Endodermal cell (in vitro differentiated cells): ENCODE measurements at places on chromosomes 11 and 22. TPM values are rescaled to one million over a fixed set of nuclear protein-coding genes. Genes with fewer than 3 reads are reported as not detected.

Gene SCN3B
- total RNA-seq, result 0.48 to 0.54 TPM (median 0.51 TPM) in 3 replicates

Gene POU2AF1
- 0.46 to 0.97 TPM in 2 of 3 replicates, not detected in the other for total RNA-seq

Gene RFPL1
- 0.35 TPM in 1 of 3 replicates, not detected in the others for total RNA-seq

- no peaks in the 10 kb centered on the region for H3K27me3 ChIP-seq
- no peak for DNase-seq
- H3K4me3 ChIP-seq, result no peak overlapping the region
- no peaks in the 10 kb centered on the region for H3K4me1 ChIP-seq
- H3K27ac ChIP-seq, result no peak overlapping the region
- no peaks in the 10 kb centered on the region for H3K36me3 ChIP-seq
Measured at GRCh38 chr11:44398266-44399030, 88.5 kb upstream of the ALX4 start.

DNA sequence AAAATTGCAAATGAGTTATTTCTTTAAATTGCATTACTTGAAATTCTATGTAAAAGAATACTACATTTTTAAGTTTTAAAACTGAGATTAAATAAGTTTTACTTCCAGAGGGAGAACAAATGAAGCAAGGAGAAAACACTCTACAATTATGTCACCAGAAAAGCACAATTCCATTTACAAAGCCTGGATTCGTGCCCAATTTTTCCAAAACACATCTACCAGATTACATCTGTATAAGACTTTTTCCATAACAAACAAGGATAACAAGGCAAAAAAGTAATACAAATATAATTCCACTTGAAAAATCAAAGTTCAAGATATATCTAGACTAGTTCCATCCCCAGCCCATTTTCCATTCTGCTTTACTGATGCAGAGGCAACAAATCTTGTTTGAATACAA is 40.5 kb downstream of the MTMR2 start:
- H3K4me1 ChIP-seq, result no peaks in the 10 kb centered on the region
- H3K4me3 ChIP-seq, result no peak overlapping the region
- no peaks in the 10 kb centered on the region for H3K27me3 ChIP-seq

DNA sequence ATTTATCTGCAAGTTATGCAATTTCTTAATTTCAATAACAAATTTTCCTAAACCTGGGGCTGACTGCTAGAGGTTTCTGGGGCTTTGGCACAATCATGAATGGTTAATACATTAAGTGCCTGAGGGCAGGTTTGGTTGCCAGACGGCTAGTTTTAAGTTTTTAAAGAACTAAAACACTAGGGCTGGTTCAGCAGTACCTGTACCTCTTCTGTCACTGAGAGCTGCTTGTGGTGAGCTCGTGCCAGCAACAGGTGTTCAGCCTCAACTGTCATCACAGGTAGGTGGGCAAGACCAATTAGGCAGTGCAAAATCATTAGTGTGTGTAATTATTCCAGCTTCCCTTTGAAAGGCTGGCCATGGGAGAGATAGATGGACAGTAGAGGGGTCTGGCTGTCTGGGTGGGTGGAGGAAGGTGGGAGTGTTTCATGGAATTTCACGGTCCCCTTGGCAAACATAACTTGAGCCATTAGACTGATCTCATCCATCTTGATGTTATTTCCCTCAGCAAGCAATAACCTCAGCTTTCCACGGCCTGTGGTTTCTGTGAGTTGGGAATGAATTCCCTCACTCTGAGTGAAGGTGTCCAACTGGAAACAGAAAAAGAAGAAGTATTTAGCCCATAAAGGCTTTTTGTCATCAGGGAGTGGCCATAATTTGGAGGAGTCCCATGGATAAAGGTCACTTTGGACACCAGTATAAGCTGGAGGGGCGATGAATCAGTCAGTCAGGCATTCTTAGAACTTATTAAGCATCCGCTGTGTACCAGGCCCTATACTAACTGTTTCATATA is 114.8 kb downstream of the SNX19 start:
- H3K4me3 ChIP-seq, result no peak overlapping the region
- no peaks in the 10 kb centered on the region for H3K4me1 ChIP-seq
- no peaks in the 10 kb centered on the region for H3K27me3 ChIP-seq
- DNase-seq, result no peak
- no peaks in the 10 kb centered on the region for H3K36me3 ChIP-seq

Gene MIF
- 753 to 1,293 TPM (median 798 TPM) in 3 replicates for total RNA-seq

Gene PKDREJ
- not detected in 3 replicates for total RNA-seq

Gene P2RY2
- total RNA-seq, result 0.54 to 0.60 TPM (median 0.59 TPM) in 3 replicates

DNA sequence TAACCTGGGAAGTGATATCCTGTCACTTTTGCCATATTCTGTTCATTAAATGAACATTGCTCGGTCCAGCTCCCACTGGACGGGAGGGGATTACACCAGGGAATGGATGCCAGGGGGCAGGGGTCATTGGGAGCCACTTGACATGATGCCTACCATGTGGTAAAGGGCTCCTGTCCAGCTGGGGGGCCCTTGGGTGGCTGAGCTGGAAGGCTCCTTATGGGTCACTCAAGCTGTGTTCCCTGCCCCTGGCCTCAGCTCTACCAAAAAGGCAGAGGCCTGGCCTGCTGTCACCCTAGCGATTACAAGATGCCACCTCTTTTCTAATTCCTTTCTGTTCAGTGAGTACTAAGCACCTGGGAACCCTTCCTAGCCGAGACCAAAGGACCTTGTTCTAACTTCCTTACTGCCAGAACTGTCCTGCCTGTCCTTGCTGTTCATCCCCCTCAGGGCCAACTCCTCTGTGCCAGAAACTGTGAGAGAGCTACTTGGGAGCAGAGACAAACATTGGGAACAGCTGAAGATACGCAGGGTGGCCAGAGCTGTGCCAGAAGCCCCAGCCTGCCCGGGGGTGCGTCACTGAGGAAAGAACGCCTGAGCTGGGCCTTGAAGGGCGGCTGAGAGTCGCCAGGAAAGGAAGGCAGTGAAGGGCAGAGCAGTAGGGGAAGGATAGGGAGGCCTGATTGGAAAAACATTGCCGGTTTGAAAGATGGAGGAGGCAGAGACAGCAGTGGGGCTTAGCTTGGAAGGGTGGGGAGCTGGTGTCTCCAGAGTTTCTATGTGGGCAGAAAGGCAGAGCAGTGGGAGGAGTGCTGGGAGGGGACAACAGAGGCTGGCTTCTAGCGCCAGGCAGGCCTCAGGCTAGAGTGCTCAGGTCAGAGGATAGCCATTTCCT is 12.7 kb upstream of the UVRAG start:
- H3K4me1 ChIP-seq, result no peaks in the 10 kb centered on the region
- H3K4me3 ChIP-seq, result no peak overlapping the region
- H3K27ac ChIP-seq, result no peak overlapping the region

GRCh38 chr11:59426361-59427067 is at the start of gene OR5A2:
TSS of gene OR5A2 (minus strand) at chr11:59426413. CDS start at chr11:59422953, 3,460 bp downstream.
- DNase-seq, result peak; percentile 74
- peak within 1 kb of the TSS; percentile 13 for H3K4me3 ChIP-seq
- peaks cover 8% of the 10 kb centered on the region for H3K4me1 ChIP-seq
- H3K27me3 ChIP-seq, result no peaks in the 10 kb centered on the region
- peak within 1 kb of the TSS; percentile 62 for H3K27ac ChIP-seq
- H3K36me3 ChIP-seq, result no peaks in the 10 kb centered on the region

- H3K27me3 ChIP-seq, result peaks cover 6% of the 10 kb centered on the region
- H3K4me3 ChIP-seq, result no peak overlapping the region
- peaks cover 4% of the 10 kb centered on the region for H3K4me1 ChIP-seq
- no peaks in the 10 kb centered on the region for H3K36me3 ChIP-seq
Measured at GRCh38 chr11:119783466-119784400, 54.7 kb upstream of the NECTIN1 start.

Gene SPON1
- total RNA-seq, result 1.6 and 2.1 TPM in 2 replicates

GRCh38 chr11:7688238-7688826 is 15.0 kb upstream of the CYB5R2 start:
- H3K4me3 ChIP-seq, result no peak overlapping the region
- H3K36me3 ChIP-seq, result peaks cover 47% of the 10 kb centered on the region
- peaks cover 11% of the 10 kb centered on the region for H3K4me1 ChIP-seq
- no peaks in the 10 kb centered on the region for H3K27me3 ChIP-seq

- H3K36me3 ChIP-seq, result no peaks in the 10 kb centered on the region
- no peak overlapping the region for H3K4me3 ChIP-seq
- peak; percentile 60 for DNase-seq
- H3K27ac ChIP-seq, result no peak overlapping the region
- H3K27me3 ChIP-seq, result no peaks in the 10 kb centered on the region
Measured at GRCh38 chr22:35349704-35350538, 31.0 kb upstream of the HMOX1 start.

- H3K4me1 ChIP-seq, result no peaks in the 10 kb centered on the region
- no peak for DNase-seq
- H3K36me3 ChIP-seq, result peaks cover 55% of the 10 kb centered on the region
- no peak overlapping the region for H3K27ac ChIP-seq
Measured at GRCh38 chr11:108237058-108237481, 14.2 kb downstream of the ATM start.

- H3K4me3 ChIP-seq, result no peak overlapping the region
- peak; percentile 68 for DNase-seq
- no peak overlapping the region for H3K27ac ChIP-seq
- no peaks in the 10 kb centered on the region for H3K4me1 ChIP-seq
- no peaks in the 10 kb centered on the region for H3K36me3 ChIP-seq
Measured at GRCh38 chr11:69035150-69035945, 13.4 kb upstream of the TPCN2 start.

Gene LINC01488
- total RNA-seq, result 0.17 TPM in 1 of 3 replicates, not detected in the others

DNA sequence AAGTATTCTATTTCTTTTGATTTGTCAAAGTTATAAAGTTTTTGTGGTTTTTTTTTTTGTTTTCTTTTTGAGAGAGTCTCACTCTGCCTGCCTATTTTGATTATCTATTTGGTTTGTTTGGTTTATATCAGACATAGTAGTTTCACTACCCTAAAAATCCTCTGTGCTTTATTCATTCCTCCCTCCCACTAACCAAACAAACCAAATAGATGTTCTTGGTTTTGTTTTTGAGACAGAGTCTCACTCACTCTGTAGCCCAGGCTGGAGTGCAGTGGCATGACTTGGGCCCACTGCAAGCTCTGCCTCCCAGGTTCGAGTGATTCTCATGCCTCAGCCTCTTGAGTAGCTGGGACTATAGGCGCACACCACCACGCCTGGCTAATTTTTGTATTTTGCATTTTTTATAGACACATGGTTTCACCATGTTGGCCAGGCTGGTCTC is 67.9 kb downstream of the ENTHD1 start:
- no peak for DNase-seq
- H3K4me3 ChIP-seq, result no peak overlapping the region
- no peaks in the 10 kb centered on the region for H3K4me1 ChIP-seq
- no peaks in the 10 kb centered on the region for H3K36me3 ChIP-seq
- no peaks in the 10 kb centered on the region for H3K27me3 ChIP-seq

DNA sequence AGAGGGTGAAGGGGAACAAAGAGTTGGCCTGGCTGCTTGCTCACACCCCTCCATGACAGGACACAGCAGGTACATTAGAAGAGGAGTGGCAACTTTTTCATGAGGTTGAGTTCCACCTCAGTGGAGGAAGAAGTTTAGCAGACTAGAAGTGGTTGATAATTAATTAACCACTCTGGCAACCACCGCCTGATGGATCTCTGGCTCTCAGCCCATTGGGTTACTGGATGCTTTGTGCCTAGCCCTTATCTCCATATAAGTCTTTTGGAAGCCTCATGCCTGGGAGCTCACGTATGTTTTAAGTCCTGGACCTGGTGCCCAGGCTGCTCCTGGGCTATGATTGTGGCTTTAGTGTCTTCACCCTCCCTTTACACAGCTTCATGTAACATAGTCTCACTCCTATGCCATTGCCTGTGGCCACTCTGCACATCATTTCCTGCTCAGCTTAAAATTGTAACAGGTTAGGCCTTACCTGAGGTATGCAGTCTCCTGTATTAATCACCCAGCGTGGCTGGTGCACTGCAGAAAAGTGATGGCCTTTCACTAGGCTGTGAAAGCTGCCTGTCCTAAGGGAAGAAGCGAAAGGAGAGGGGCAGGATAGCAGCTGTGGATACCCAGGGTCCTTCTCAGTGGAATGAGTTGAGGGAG is 72.7 kb upstream of the CRTAM start:
- H3K4me3 ChIP-seq, result no peak overlapping the region
- H3K36me3 ChIP-seq, result no peaks in the 10 kb centered on the region
- DNase-seq, result no peak
- no peaks in the 10 kb centered on the region for H3K4me1 ChIP-seq

GRCh38 chr11:47485107-47485506 is 36.2 kb upstream of the RAPSN start:
- H3K4me1 ChIP-seq, result no peaks in the 10 kb centered on the region
- no peak overlapping the region for H3K4me3 ChIP-seq
- peaks cover 87% of the 10 kb centered on the region for H3K36me3 ChIP-seq
- H3K27me3 ChIP-seq, result no peaks in the 10 kb centered on the region
- no peak overlapping the region for H3K27ac ChIP-seq

Gene KIAA1671
- total RNA-seq, result 36.4 to 45.1 TPM (median 43.7 TPM) in 3 replicates

- H3K4me3 ChIP-seq, result no peak overlapping the region
- peaks cover 8% of the 10 kb centered on the region for H3K4me1 ChIP-seq
- H3K36me3 ChIP-seq, result no peaks in the 10 kb centered on the region
- H3K27ac ChIP-seq, result peak overlapping the region; percentile 91
- no peak for DNase-seq
Measured at GRCh38 chr11:122253589-122254231, 137.7 kb upstream of the BLID start.

Gene OR10G4
- total RNA-seq, result not detected in 3 replicates

Gene NFRKB
- 43.2 to 49.4 TPM (median 46.1 TPM) in 3 replicates for total RNA-seq

Gene PPFIBP2
- total RNA-seq, result 172 to 195 TPM (median 187 TPM) in 3 replicates

- no peak overlapping the region for H3K4me3 ChIP-seq
- H3K4me1 ChIP-seq, result no peaks in the 10 kb centered on the region
- H3K27ac ChIP-seq, result no peak overlapping the region
- H3K36me3 ChIP-seq, result no peaks in the 10 kb centered on the region
- no peaks in the 10 kb centered on the region for H3K27me3 ChIP-seq
Measured at GRCh38 chr11:134369656-134370525, 38.1 kb downstream of the GLB1L2 start.

Gene OR6A2
- 0.09 to 0.21 TPM (median 0.16 TPM) in 3 replicates for total RNA-seq

Gene APOBEC3H
- total RNA-seq, result 0.40 TPM in 1 of 3 replicates, not detected in the others

GRCh38 chr11:2775626-2776350 is 76.0 kb upstream of the KCNQ1OT1 start:
- no peaks in the 10 kb centered on the region for H3K36me3 ChIP-seq
- DNase-seq, result peak; percentile 26
- peaks cover 14% of the 10 kb centered on the region for H3K27me3 ChIP-seq

DNA sequence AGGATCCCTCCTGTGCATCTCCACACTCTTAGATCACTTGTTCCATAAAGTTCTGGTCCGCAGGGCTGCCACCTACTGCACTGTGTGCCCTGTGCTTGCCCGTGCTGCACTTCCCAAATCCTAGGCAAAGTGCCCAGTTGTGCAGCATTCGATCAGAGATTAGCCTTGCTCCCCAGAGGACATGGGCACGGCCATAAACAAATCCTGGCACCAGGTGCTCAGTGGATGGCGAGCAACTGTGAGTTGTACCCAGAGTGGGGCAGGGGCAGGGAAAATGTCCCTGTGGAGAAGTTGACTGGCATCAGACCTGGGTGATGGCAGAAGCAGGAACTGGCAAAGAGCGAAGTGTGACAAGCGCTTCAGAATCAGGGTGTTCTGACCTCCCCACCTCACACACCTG is 4.7 kb downstream of the FADS2 start:
- no peak for DNase-seq
- H3K27ac ChIP-seq, result peak overlapping the region; percentile 53
- peaks cover 8% of the 10 kb centered on the region for H3K4me1 ChIP-seq
- H3K4me3 ChIP-seq, result no peak overlapping the region
- H3K36me3 ChIP-seq, result peaks cover 33% of the 10 kb centered on the region
- H3K27me3 ChIP-seq, result no peaks in the 10 kb centered on the region

Gene RASSF7
- total RNA-seq, result 36.3 and 36.5 TPM in 2 replicates

Gene CRYBB3
- total RNA-seq, result 0.48 TPM in 1 of 3 replicates, not detected in the others

- H3K27me3 ChIP-seq, result peaks cover 23% of the 10 kb centered on the region
- H3K36me3 ChIP-seq, result no peaks in the 10 kb centered on the region
- no peaks in the 10 kb centered on the region for H3K4me1 ChIP-seq
- DNase-seq, result no peak
- no peak overlapping the region for H3K4me3 ChIP-seq
Measured at GRCh38 chr11:18235394-18236334, 938 bp downstream of the SAA4 start.

Gene ARHGAP20
- 0.08 to 0.27 TPM (median 0.23 TPM) in 3 replicates for total RNA-seq

- DNase-seq, result peak; percentile 80
- H3K27me3 ChIP-seq, result no peaks in the 10 kb centered on the region
Measured at GRCh38 chr22:36171941-36172340, 11.4 kb upstream of the APOL3 start.
